ENCODE measurements at places on chromosomes 5 and 9. TPM values are rescaled to one million over a fixed set of nuclear protein-coding genes. Genes with fewer than 3 reads are reported as not detected.

- no peaks in the 10 kb centered on the region for H3K36me3 ChIP-seq
- no peaks in the 10 kb centered on the region for H3K4me1 ChIP-seq
- H3K4me3 ChIP-seq = no peak overlapping the region
- H3K27ac ChIP-seq = no peak overlapping the region
Measured at GRCh38 chr5:31741496-31741895, 102.6 kb downstream of the PDZD2 start.

DNA sequence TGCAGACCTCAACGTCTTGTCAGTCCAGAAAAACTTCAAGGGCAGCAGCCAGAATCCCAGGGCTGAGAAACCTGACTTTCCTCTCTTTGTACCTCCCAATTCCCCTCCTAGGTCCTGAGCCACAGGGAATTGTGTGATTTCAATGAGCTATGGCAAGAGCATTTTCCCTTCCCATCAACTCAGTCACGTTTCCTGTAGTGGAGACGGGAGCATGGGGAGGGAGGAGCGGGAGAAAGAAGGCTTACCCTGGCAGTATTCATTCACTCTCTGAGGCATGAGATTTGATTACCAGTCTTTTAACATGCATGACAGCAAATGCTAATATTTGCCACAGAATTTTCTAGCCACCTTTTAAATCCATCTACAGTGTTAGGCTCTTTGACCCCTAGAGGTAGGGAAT lies 109.4 kb upstream of the TBCA start:
- peaks cover 35% of the 10 kb centered on the region for H3K27me3 ChIP-seq
- no peaks in the 10 kb centered on the region for H3K4me1 ChIP-seq
- H3K27ac ChIP-seq = no peak overlapping the region
- DNase-seq = no peak

The PCDHB13 gene
- 2.0 TPM for total RNA-seq

DNA sequence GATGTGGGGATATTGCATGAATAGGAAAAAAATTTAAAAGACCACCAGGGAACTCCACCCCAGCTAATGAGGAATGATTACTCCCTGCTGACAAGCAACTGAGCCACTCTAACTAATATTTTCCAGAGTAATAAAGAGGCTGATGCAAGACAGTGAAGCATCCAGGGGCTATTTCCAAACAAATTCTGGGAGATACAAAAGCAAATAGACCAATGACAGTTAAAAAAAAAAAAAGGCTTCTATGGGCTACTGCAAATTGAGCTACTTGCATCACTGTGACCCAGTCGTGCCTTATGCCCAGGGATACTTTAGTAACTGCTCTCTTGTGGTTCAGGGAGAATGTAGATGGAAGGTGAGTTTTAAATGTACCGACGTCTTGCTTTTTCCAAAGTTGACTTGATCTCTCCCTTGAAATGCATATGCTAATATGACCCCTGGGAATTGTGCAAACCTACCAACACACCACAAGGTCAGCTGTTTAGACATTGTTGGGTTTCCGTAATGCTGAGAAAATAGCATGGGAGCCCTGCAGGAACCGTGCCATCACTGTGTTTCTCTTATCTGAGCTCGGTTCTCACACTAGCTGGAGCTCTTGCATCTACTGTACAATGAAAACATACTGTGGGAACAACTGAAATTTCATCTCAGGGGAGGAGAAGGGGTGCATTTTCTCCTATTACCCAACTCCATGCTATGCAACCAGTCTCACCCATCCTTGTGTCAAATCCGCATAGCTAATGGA lies 250.6 kb upstream of the MAP3K1 start:
- H3K36me3 ChIP-seq = no peaks in the 10 kb centered on the region
- no peak for DNase-seq
- H3K4me3 ChIP-seq = no peak overlapping the region
- H3K4me1 ChIP-seq = peaks cover 6% of the 10 kb centered on the region
